ENCODE measurements at places on chromosomes 7 and 10.

GRCh38 chr10:37734971-37735370 is 122.4 kb downstream of the ZNF248 start:
- DNase-seq = no peak

- DNase-seq = peak; percentile 33
Observed at GRCh38 chr7:94510582-94511496, 1.2 kb downstream of the CASD1 start.

DNA sequence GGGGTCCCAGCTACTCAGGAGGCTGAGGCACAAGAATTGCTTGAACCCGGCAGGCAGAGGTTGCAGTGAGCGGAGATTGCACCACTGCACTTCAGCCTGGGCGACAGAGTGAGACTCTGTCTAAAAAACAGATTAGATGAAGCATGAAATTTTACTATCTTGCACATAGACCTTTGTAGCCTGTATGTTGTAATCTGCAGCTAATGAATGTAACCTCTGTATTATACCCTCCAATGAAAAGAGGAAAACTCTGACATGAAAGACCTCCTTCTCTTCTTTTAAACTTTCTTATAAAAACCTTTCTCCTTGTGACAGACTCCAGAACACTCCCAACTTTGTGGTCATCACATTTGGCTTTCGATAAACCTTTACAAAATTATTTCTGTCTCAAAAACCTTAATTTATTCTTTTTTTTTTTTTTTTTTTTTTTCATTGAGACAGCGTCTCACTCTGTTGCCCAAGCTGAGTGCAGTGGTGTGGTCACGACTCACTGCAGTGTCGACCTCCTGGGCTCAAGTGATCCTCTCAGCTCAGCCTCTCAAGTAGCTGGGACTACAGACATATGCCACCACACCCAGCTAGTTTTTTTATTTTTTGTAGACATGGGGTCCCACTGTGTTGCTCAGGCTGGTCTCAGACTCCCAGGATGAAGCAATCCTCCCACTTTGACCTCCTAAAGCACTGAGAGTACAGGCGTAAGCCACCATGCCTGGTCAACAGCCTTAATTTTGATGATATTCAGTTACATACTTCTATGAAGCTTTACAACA is 97.4 kb downstream of the SVOPL start:
- DNase-seq = no peak

- DNase-seq = no peak
Observed at GRCh38 chr10:132916421-132916841, 25.9 kb downstream of the CFAP46 start.

DNA sequence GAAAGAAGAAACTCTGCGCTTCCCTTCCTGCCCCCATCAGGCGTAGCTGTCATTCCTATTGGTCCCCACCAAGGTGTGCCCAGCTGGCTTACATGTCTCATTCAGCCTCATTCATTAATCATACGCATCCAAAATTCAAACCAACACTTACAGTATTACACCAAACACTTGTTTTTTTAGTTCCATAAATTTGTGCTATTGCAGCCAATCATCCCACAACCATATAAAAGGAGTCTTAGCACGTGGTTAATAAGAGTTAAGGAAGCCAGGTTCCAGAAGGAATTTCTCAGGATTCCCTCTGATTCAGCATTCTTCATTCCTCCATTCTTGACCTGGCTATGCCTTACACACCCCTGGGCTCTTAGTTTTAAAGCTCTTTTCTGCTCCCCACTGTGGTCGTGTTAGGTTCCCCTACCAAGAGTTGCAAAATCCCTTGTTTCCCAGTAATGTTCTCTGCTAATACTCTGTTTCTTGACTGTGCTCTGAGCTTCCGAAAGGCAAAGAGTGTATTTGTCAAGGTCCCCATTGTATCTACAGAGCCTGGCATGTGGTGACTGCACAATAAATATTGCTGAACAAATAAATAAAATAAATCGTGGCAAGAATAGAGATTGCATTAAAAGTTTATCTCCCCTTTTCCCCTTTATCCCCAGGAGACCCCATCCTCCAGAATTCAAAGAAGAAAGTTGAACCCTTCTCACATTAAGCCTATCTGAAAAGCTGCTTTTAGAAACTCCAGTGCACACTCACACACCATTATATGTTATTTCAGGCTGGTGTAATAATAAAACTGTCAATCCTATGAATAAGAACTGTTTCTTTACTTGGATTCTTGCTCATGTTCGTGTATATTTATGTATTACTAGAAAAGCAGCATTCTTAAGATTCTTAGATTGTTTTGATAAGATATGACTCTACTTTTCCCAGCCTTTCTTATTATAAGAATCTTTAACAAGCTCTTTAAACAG is 514.4 kb downstream of the INHBA start:
- no peak for DNase-seq

GRCh38 chr10:15333909-15334649 is 37.0 kb downstream of the FAM171A1 start:
- DNase-seq = no peak

DNA sequence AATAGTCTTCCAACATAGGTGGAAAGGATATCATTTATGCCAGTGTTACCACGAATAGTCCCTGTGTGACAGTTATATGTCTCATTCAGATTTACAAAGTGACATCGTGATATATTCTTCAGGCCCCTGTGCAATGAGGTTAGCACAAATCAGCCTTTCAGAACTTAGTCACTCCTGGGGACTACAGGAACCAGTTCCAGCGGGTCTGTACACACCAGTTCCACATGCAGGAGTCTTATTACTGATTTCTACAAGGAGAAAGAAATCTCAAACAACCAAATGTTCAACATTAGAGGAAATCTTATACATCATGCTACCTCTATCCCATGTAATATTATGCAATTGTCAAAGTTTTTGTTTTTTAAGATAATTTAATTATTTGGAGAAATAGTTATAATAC is 4.4 kb upstream of the WDR91 start:
- DNase-seq = no peak

GRCh38 chr7:39667341-39667923 is 44.1 kb downstream of the RALA start:
- no peak for DNase-seq

DNA sequence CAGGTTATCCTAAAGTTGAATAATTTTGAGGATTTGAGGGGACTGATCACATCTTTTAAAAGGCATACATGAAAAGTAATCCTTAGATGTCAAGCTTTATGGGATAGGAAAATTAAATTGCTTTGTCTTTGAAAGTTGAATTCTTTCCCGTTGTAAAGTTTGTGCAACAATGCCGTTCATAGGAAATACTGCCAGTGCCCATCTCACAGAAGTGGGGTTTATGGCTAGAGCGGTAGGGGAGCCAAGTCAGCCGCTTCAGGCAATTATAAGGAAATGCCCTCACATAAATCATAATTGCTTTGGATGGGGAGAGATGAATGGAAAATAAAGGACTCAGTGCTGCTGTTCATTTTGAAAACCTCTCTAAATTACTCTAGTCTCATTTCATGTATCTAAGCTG is 18.1 kb downstream of the CDC123 start:
- DNase-seq = no peak
